ENCODE measurements at places on chromosomes 16 and 17.

DNA sequence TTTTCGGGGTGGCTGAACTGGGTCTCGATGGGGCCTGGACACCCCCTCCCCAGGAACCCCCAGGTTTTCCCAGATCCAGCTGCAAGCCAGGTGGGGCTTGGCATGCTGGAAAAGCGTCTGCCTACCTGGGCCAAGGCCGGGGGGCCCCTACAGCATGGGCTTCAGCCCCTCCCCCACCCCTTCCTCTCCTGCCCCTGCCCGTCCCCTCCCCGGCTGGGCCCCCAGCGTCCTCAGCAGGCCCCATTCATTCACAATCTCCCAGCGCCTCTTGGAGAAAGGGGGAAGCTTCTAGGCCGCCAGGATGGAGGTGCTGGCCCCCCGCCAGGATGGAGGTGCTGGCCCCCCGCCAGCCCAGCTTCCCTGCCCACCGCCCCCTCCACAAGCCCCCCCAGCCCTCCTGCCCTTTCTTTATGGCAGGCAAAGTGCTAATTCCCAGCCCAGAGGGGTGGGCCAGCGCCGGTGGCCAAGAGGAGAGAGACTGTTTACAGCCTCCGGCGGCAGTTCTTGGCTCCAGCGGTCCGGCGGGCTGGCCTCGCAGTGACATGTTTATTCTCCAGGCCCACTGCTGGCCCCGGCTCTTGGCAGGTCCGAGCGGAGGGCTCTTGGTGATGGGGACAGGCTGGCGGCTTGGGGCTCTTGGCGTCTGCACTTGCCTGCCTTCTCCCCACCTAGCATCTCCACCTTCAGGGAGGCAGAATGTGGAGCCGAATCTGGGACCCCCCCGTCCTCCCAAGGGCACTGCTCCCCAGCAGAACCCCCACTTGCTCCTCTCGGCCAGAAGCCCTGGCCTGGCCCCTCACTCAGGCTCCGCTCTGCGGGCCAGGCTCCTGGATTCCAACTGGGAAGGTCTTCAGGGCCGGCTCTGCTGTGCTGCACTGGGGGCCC, 94.4 kb upstream of the CIBAR2 start:
- DNase-seq: peak; percentile 74

GRCh38 chr16:21991621-21992020, 9.3 kb downstream of the PDZD9 start:
- DNase-seq: no peak

DNA sequence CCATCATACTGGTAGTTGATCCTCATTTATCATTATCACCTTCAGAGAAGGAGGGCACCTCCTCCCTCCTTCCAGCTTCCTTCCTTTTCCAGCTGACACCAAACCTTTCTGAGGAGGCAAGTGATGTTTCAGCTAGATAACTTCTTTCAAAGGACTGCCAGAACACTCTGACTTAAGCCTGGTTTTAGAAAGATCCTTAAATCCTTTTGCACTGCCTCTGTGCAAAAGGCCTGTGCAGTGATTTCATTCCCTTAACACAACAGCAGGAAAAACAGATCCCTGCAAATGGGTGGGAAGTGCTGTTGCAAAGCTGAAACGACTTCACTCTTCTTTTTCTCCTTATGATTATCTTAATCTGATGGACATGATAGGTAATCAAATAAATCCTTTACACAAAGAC, 7.1 kb upstream of the KRT23 start:
- DNase-seq: no peak

DNA sequence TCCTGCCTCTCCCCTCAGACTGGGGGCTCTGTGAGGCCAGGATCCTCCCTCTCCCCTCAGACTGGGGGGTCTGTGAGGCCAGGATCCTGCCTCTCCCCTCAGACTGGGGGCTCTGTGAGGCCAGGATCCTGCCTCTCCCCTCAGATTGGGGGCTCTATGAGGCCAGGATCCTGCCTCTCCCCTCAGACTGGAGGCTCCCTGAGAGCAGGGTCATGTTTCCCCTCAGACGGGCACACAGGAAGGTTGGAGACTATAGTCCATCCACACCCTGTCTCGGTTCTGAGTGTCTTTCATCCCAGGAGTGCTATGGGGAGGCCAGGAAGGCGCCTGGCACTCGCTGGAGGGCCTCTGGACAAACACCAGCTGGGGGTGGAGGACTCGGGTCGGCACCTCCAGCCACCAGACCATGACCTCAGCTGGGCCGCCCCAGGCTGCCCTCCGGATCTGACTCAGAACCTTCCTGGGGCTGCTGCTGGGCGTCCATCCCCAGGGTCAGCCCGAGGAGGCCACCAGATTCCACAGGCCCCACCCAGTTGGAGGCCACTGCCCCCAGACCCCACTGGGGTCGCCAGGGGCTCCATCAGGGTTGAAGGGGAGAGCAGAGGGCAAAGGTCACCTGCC, 21.9 kb upstream of the DLX4 start:
- no peak for DNase-seq

DNA sequence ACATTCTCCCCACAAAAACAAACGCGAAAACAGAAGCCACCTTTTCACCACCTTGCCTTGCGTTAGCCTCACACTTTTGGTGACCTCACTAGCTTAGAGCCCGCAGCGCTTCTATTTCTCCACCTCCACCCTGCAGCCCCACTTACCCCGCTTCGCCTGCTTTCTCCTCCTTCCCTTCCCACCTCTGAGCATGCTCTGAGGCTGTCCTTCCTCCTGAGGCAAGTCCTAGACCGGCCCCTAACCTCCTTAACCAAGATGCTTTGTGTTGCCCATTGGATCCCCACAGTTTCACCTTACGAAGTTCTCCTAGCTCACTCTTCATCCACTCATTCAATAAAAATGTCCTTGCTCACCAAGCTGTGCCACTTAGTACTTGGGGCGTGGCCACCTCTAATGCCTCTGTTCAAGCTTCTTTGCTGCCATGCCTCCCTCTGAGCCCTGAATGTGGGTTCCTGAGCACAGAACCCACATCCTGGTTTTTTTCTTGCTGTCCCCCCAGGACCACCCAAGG, 1.3 kb downstream of the GNGT2 start:
- DNase-seq: no peak

DNA sequence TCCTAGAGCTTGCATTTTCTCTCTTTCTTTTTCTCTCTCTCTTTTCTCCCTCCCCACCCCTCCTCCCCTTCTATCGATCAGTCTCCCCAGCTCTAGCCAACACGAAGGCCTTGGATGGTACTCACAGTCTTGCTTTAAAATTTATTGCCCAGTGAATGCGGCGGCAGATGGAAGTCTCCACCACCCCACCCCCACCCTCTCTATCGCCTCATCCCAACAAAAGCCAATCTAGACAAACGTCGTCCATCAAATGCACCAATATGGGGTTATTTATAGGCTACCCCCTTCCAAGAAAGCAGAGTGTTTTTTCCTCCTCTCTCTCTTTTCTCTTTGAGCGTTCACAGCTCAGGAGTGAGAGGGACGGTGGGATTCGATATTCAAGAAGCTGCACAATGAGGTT, 10.5 kb upstream of the NGFR start:
- DNase-seq: no peak

DNA sequence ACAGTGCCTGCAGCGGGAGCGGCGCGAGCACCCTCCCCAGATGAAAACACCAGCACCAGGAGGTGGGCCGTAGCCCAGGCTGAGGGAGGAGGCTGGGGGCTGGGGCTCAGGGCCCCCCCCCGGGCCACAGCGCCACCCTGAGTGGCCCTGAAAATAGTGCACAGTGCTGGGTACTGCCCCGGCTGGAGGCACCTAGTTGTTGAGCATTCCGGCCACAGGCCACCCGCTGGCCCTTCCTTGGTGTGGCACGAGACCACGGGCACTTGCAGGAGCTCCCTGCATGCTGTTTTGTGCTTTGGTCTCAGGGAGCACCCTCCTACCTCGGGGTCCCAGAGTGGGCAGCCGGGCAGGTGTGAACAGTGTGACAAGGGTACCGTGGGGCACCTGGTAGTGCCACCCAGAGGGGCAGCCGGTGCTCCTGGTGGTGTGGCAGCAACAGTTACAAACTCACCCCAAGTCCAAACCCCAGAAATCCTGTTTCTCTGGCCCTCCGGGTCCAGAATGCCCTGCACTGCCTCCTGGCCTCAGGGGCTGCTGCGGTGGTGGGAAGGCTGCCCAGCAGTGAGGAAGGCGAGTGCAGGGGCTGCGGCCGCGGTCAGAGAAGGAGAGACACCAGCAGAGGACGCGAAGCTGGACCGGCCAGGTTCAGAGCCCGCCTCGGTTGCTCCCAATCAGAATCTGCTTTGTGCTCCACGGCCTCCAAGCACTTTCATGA, 11.9 kb downstream of the FSCN2 start:
- no peak for DNase-seq

GRCh38 chr16:17452922-17453321, 17.8 kb downstream of the XYLT1 start:
- DNase-seq: no peak

DNA sequence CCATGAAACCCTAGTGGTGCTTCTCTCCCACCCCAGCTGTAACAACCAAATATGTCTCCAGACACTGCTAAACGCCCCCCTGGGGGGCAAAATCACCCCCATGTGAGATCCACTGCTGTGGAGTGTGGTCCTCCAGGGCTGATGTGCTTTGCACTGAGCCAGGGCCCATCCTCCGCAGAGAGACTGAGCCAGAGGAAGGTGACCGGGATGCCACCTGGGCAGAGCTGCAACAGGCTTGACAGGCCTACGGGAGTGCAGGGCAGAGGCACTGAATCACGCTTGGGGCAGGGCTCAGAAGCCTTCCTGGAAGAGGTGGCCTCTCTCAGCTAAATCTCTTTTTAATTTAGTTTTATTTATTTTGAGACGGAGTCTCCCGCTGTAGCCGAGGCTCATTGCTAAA, 4.4 kb downstream of the GJD3 start:
- no peak for DNase-seq

- no peak for DNase-seq
These were observed 36.6 kb downstream of the TTC19 start for GRCh38 chr17:16036261-16036660.

DNA sequence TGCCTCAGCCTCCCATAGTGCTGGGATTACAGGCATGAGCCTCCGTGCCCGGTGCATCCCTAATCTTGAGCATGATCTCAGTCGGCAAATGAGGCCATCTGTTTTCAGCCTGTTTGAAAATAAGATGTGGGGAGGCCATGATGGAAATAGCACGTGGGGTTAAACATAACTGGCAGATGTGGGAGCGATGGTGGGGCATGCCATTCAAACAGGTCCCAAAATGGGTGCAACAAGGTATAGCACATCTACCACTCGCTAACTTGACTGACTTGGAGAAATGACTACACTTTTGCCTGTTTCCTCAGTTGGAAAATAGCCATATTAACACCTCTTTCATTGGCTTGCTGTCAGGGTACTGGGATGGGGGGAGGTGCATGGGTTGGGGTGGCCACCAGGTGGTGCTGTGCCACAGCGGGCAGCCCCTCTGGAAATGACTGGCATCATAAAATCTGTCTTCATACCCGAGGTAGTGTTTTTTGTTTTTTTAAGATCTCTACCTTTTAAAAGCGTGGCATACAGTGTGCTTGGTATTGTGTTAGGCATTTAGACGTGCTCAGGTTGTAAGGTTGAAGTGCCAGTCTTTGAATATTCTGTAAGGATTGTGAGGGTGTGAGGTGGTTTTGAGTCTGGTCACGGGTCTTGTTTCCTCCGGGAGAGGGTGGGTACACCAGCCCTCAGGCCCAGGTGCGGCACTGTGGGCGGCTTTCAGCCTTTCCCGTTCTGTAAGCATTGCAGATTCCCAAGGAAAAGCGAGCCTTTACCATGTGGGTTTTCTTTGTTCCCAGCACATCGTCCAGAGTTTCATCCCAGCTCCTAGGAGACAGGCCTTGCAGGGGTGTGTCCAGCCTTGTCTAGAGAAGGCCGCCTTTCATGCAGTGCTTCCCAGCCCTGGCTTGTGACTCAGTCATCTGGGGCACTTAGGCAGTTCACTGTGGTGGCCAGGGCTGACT, 2.9 kb upstream of the TTYH2 start:
- peak; percentile 87 for DNase-seq

DNA sequence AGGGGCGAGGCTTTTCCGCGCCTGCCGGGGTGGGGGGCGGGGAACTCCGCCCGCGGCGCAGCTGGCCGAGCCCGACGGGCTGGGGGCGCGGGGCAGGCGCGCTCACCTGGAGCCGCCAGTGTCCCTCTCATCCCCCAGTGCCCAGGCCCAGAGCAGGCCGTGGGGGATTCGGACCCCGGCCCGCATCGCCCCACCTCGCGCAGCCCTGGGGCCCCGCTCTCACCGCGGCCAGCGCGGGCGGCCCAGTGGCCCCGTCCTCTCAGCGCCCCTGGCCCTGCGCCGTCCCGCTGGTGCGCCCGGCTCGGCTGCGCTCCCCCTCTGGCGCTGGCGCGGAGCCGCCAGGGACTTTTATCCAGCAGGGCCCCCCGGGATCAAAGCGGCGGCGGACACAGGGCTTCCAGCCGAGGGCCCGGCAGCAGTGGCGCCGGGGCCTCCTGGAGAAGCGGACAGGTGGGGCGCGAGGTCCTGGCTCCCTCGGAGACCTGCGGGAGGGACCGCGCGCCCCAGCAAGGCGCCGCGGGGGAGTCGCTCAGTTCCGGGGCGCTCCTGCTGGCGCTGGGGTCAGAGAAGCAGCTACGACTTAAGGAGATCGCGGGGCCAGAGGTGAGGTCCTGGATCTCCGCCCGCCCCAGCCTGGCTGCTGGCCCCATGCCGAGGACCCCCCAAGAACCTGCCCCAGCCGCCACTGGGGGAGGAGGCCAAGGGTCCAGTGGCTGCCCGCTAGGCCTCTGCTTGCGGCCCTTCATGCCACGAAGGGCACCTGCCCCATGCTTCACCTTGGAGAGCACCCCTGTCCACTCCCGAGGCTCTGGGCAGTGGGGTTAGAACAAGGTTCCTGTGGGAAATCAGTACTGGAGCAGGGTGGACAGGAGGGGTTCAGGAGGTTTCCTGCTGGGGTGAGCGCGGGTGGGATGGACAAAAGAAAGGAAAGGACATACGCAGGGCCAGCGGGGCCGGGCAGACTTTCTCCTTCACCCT, 823 bp upstream of the NOTUM start:
- DNase-seq: no peak

DNA sequence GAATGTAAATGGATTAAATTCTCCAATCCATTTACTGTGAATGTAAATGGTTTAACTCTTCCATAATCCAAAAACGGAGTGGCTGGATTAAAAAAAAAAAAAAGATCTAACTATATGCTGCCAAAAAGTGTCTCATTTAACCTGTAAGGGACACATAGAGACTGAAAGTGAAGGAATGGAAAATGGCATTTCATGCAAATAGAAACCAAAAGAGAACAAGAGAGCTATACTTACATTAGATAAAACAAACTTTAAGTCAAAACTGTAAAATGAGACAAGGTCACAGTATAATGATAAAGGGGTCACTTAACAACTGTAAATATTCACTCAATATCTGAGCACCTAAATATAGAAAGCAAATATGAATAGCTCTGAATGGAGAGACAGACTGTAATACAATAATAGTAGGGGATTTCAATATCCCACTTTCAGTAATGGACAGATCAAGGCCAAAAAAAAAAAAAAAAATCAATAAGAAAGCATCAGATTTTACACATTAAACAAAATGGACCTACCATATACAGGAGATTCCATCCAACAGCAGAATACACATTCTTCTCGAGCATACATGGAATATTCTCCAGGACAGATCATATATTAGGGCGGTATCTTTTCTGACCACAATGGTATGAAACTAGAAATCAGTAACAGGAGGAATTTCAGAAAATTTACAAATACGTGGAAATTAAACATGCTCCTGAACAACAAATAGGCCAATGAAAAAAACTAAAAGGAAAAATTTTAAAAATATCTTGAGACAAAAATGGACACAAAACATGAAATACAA, 36.4 kb downstream of the CDR2 start:
- no peak for DNase-seq

GRCh38 chr17:76953946-76954345, 85.7 kb downstream of the MGAT5B start:
- DNase-seq: no peak
